ENCODE measurements at places on chromosomes 13 and 19. TPM values are rescaled to one million over a fixed set of nuclear protein-coding genes. Genes with fewer than 3 reads are reported as not detected.

The KLC3 gene
- 82.5 TPM for total RNA-seq

The FPR3 gene
- total RNA-seq, result not detected

The SHANK1 gene
- total RNA-seq, result not detected

The DAND5 gene
- total RNA-seq, result 0.24 TPM

The DLEU7 gene
- total RNA-seq, result not detected

The ZNF77 gene
- 4.0 TPM for total RNA-seq

The CNN2 gene
- 224 TPM for total RNA-seq

The GTF3A gene
- total RNA-seq, result 150 TPM

The ZNF560 gene
- 0.72 TPM for total RNA-seq

The GJB6 gene
- total RNA-seq, result 51.8 TPM

The FUT2 gene
- 6.0 TPM for total RNA-seq

The NLRP4 gene
- not detected for total RNA-seq

The SERTM1 gene
- not detected for total RNA-seq

The ZIC2 gene
- total RNA-seq, result not detected

The ZBTB32 gene
- total RNA-seq, result not detected

The NKPD1 gene
- total RNA-seq, result 0.96 TPM

The HPN gene
- 0.72 TPM for total RNA-seq

The ZNF112 gene
- total RNA-seq, result 3.4 TPM

The DCT gene
- total RNA-seq, result not detected

The NMRK2 gene
- total RNA-seq, result not detected

The SYNGR4 gene
- total RNA-seq, result not detected

The NXNL1 gene
- total RNA-seq, result not detected

The FBXW9 gene
- 8.2 TPM for total RNA-seq

The ZNF573 gene
- total RNA-seq, result 5.5 TPM

The ATP4A gene
- not detected for total RNA-seq

The ATP4B gene
- not detected for total RNA-seq

The KANK3 gene
- 1.1 TPM for total RNA-seq

The CEACAM16 gene
- total RNA-seq, result not detected

The CBARP gene
- 4.0 TPM for total RNA-seq

The SIGLEC12 gene
- not detected for total RNA-seq

The TBXA2R gene
- not detected for total RNA-seq

The PEX11G gene
- 2.4 TPM for total RNA-seq

The KCNK6 gene
- 19.8 TPM for total RNA-seq

The IGFL2 gene
- 0.48 TPM for total RNA-seq

The MISP3 gene
- total RNA-seq, result 0.64 TPM

The UPK1A gene
- not detected for total RNA-seq

The URAD gene
- total RNA-seq, result not detected

The ZNF69 gene
- 0.21 TPM for total RNA-seq

The SOX1 gene
- not detected for total RNA-seq

Measured in tracheal epithelial cell (primary cell).